Stimulated activated CD8-positive, alpha-beta memory T cell treated with anti-CD3 and anti-CD28 coated beads, Interleukin-7, amount 100 ng/mL, for 4 hours (primary cell): ENCODE measurements at places on chromosomes 2 and 18.

- DNase-seq, result no peak
Observed at GRCh38 chr2:108377815-108378630, at the start of gene SULT1C4. SULT1C4 (plus strand) TSS chr2:108377954; CDS start chr2:108378338, 384 bp downstream.

GRCh38 chr18:2406544-2406943 lies 164.8 kb downstream of the METTL4 start:
- DNase-seq, result no peak

DNA sequence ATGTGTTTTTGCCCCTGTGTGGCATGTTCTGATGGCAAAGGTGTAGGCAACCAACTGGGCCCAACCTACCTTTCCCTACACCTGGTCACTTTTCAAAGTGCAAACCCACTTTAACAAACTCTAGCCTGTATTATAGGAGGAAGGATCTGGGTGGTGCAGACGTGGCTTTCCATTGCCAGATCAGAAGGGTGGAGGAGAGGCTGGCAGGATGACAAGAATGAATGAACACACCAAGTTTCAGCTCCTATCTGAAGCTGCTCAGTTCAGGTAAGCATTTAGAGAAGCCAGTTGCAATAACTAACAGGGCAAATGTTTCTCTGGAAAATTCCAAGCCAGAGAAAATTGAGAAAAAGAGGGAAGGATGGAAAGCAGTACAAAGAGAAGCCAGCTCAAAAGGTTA lies 707 bp upstream of the SERPINB7 start:
- no peak for DNase-seq

- no peak for DNase-seq
Observed at GRCh38 chr2:170819680-170820664, 3.3 kb downstream of the GAD1 start.

DNA sequence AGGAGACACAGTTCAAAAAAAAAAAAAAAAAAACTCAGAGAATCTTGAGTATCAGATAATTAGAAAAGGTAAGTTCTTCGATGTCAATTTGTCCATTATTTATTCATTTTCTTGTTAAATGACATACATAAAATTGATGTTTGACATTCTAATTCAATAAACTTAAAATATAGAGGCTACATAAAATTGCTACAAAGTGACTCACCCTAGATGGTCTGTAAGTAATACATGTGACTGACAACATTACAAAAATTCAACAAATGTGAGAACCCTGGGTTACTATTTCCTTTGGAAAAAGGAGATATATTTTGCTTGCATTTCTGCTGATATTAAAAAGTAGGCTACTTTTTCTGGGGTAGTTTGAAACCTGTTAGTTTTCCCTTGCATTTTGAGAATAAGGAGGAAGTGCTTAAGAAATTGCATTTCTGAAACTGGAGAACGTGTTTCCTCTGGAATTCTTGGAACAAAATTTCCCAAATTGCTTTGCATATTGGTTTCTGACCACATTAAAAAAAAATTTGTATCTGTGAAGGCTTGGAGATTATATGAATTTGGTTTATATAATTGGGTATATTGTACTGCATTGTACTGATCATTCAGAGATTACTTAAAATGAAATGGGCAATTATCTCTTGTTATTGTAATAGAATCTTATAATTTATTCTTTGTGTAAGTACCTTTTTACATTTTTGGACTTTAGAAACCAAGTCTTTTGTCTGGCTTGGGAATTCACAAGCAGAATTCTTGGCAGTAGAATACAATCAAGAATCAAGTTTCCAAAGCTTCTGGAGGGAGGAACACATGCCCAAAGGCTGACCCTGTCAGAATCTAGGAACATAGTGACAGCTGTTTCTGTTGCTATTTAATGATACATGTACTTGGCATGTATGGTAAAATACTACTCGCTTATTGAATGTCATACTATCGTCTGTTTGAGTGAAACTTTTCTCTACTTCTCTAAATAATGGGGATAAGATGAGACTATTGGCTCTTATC lies 106.1 kb downstream of the DSEL start:
- DNase-seq, result no peak

- DNase-seq, result no peak
Observed at GRCh38 chr2:225573603-225574002, 174.1 kb downstream of the NYAP2 start.

- DNase-seq, result no peak
Observed at GRCh38 chr18:6954501-6954900, 163.1 kb downstream of the LAMA1 start.

GRCh38 chr18:21300035-21300907 lies 58.2 kb downstream of the GREB1L start:
- DNase-seq, result no peak

DNA sequence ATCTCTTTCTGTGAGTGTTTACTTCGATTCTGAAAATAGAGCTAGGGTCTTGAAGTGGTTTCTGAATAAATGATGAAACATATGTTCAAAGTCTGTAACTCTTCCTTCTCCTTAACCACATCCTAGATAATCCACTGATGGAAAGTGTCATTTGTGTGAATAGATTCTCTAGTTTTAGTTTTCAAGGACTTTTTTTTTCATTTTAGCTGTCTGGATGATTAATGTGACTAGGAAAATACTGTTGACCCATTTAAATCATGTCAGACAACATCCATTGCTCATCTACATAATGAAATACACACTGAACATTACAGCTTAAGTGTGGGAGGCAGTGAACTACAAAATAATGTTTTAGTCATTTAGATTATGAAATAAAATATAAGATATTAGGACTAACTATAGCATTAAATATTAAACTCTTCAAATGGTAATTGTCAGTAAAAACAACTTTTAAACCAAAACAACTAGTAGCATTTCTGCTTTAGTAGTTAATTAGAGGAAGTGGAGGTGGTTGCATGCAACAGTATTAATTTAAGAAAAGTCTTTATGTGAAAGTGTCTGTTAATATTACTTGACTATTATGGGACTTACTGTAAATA lies 39.1 kb upstream of the DLX1 start:
- DNase-seq, result no peak

DNA sequence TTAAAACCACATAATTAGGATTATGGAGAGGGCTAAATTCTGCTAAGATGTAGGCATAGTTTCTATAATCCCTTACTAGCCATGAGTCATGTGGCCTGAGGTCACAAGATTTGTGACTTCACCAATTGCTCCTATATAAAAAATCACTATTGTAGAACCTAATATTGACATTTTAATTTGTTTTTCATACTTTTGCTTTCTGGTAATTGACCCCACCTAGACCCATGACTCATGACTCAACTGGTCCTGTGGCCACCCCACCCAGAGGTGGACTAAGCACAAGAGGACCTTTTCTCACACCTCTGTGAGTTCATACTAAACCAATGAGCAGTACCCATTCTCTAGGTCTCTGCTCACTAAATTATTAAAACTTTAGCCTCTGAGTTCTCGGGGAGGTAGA lies 1567.5 kb upstream of the LRRTM1 start:
- DNase-seq, result no peak

DNA sequence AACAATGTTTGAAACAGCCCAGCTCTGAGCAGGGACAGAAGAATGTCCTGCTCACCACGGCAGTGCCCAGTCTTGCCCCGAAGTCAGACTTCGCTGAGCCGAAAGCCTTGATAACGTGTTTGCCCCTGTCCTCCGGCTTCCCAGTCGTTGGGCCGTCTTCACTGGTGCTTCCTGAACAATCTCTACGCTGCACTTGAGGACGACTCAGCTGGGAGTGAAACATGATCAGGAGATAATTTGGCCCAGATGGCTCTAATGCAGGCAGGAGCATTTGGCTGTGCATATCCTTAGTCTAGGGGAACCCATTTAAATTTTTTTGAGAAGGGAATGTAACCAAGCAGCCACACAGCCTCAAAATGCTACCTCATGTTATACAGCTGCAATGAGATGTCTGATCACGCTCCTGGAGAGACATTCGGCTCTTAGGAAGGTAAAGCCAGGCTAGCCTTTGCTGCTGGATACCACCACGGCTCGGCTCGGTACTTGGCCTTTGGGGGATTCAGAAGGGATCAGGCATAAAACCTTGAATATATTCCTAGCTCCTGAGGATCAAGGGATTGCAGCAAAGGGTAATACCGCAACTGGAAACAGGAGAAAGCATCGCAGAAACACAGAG lies 43.6 kb downstream of the FECH start:
- no peak for DNase-seq

GRCh38 chr2:219025637-219026585 lies 15.4 kb downstream of the CFAP65 start:
- DNase-seq, result no peak

GRCh38 chr2:145230546-145230945 lies 710.6 kb upstream of the ZEB2 start:
- DNase-seq, result no peak

DNA sequence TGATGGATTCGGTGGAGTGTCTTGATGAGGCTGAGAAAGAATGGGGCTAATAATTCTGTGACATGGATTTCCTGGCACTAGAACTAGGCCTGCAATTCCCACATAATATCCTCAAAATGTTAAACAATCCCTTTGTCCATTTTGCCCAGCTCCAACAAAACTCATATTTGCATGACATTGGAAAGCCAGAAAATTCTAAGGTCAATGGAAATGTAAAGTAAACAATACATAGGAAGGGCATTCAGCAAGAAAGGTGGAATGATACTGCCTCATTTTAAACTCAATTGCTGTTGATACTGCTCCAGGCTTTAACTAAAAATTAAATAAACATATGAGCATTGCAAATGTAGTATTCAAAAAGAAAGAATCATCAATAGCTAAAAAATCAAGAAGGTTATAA lies 434.8 kb upstream of the SLC8A1 start:
- no peak for DNase-seq

- peak; percentile 28 for DNase-seq
Observed at GRCh38 chr18:74493689-74494088, 2.5 kb upstream of the CNDP2 start.

DNA sequence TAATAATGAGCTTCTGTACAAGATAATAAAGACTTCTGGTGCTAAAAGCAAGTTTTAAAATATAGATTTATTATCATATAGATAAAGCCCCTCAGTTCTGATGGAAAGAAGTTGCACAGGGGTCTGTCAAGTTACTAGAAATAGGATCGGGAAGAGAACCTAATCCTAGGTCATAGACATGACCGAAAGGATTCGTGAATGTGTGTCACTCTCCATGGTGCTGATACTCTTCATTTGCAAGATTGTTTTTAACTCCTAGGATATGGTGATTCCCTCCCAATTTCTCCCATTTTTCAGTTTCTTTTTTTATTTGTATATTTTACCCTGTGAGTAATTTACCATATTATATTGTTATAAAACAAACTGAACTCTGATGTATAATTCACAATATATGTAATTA lies 58.9 kb upstream of the CTNNA2 start:
- no peak for DNase-seq

- no peak for DNase-seq
Observed at GRCh38 chr2:62467100-62467474, 38.9 kb downstream of the TMEM17 start.

DNA sequence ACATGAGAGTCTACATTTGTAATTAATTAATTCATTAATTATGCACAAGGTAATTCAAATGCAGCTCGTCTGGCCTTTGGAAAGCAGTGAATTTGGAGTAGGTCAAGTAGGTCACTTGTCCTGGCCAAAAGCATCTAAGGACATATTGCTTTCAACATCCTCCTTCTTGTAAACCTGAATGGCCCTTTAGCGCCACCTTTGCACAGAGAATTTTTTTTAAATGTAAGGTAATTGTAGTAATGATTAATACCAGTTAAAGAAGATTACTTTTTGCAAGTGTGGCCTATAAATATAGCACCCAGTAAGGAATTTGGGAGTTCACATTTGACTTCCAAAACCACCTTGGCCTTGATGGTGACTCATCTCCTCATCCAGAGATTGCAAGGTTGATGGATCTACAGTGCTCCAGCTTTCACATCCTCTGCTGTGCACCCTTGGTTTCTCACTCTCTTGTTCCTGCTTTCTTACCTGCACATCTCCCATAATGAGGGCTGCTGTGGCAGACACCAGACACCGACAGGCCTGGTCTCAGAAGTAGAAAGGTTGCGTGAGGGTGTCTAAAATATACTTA lies 481.7 kb downstream of the TGIF1 start:
- DNase-seq, result no peak

DNA sequence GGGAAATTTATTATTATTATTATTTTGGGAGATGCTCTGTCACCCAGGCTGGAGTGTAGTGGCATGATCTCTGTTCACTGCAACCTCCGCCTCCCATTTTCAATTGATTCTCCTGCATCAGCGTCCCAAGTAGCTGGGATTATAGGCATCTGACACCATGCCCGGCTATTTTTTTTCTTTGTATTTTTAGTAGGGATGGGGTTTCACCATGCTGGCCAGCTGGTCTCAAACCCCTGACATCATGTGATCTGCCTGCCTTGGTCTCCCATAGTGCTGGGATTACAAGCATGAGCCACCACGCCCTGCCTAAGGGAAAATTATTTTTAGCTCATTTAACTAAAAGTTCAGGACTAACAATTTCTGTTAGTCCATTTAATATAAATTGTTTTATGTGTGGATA lies 109.2 kb upstream of the SESTD1 start:
- no peak for DNase-seq

GRCh38 chr2:3608373-3609278 lies 13.7 kb downstream of the COLEC11 start:
- DNase-seq, result no peak

- no peak for DNase-seq
Observed at GRCh38 chr2:224901121-224901676, 141.1 kb downstream of the DOCK10 start.

DNA sequence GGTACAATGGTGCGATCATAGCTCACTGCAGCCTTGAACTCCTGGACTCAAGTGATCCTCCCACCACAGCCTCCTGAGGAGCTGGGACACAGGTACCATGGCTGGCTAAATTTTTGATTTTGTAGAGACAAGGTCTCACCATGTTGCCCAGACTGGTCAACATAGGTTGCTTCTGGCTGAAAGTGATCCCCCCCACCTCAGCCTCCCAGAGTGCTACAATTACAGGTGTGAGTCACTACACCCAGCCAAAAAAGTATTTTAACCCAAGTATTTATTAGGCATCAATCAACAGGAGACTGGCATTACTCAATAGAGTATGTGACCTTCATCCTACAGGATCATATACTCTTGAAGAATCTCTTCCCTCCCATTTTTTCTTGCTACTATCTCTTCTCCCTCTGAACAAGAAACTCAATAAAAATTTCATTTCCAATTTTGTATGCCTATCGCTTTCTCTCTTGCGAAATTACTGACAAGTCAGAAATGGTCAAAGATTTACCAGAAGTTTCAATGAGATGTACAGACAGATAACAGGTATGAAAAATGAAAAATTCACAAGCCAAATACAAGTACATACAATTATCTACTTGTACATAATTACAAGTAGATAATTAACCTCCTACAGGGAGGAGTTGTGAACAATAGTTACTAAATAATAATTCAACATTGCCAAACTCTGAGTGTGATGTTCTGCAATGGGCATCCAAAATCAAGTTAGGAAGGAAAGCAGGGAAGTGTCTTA lies 34.9 kb upstream of the CCNT2 start:
- DNase-seq, result no peak

DNA sequence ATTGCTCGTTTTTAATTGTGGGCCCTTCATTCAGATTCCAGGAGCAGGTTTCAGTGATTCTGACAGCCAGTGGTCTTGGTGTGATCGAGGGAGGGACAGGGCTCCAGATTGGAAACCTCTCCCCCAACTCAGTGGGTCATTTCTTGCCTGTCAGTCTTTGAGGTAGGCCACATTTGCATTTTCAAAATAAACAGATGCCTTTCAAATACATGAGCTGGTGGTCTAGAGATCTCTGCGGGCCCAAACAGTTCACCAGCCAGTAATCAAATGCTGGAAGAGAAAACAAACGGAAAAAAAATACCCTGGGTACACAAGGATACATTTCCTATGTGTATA lies 210.4 kb upstream of the SP5 start:
- DNase-seq, result no peak
